Activated naive CD4-positive, alpha-beta T cell treated with anti-CD3 and anti-CD28 coated beads, Interleukin-2, amount 50 U/mL, for 72 hours (primary cell): ENCODE measurements at places on chromosomes 2 and 18. TPM values are rescaled to one million over a fixed set of nuclear protein-coding genes. Genes with fewer than 3 reads are reported as not detected.

DNA sequence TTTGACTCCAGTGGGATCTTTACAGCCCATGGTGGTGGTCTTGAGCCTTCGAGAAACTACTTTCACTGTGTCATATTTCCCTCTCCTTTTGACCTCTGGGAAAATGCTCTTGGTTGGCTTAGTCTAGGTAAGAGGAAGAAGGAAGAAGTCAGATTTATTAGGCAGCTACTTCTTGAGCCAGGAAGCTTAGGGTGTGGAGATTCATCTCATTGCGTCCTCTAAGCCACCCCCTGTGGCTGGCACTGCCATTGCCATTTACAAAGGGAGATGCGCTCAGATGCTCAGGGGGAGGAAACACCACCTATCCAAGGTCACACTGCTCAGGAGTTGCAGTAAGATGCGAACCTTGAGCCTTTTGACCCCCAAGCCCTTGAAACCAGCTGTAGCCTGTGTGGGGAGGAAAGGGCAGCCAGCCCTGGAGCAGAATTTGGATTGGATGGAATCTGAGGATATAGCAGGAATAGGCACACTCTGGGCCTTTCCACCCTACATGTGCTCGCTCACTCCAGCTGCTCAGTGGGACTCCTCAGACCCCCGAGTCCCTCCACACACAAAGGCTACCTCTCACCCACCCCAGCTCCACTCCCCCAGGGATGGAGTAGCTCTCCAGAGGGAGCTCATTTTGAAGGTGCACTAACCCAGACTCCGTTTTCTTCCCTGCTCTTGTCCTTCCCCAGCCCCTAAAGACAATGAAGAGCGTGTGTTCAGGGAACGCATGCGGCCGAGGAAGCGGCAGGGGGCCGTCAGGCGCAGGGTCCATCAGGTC lies 321.3 kb upstream of the EPAS1 start:
- no peak for DNase-seq

- DNase-seq: no peak
Observed at GRCh38 chr2:58968885-58969284, 727.8 kb upstream of the FANCL start.

The CELF4 gene
- total RNA-seq: not detected

DNA sequence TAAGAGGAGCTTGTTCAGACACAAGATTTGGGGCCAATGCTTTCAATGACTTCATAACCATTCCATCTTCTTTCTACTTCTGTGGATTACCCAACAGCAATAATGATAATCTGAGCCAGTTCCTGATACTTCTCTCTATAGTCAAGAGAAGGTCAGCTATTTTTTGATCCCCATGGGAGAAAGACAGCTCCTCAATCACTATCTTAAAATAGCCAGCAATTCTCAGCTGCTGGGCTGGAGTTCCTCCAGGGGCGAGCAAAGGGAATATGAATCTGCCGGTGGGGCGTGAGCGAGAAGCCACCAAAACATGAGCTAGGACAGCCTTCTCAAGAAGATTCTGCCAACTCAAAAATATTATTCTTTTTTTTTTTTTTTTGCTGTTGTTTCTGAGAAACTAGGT lies at the start of gene TMEM182:
TSS of gene TMEM182 (plus strand) at position 269 of the 400 bp plus-strand sequence. CDS start 187 bp downstream, outside the sequence.
- DNase-seq: no peak

The LHCGR gene
- total RNA-seq: not detected

DNA sequence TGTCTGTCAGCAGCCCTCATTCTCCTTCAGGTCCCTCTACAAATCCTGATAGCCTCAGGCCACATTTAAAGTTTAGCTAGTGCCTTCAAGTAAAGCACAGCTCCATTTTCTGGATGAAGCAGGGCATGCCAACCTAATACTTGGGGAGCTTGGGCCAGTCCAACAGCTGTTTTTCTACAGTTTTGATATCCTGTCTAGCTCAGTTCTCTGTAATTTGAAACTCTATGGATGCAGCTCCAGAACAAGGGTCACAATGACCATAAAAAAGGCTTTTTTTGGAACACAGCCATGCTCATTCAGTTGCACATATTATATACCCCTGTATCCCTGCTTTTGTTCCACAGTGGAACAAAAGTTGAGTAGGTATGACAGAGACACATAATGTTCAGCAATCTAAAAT lies 373.5 kb downstream of the SUCLG1 start:
- no peak for DNase-seq

DNA sequence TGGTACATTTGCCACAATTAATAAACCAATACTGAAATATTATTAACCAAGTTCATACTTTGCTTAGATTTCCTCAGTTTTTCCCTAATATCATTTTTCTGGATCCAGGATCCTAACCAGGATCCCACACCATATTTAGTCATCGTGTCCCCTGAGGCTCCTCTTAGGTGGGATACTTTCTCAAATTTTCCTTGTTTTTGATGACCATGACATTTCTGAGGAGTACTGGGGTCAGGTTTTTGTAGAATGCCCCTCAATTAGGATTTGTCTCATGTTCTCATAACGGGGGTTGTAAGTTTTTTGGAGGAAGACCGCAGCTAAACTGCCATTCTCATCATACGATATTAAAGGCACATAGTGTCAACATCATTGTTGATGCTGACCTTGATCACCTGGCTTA lies 15.5 kb upstream of the ERCC3 start:
- no peak for DNase-seq

GRCh38 chr2:109480486-109481195 lies 133.1 kb downstream of the SEPTIN10 start:
- no peak for DNase-seq

DNA sequence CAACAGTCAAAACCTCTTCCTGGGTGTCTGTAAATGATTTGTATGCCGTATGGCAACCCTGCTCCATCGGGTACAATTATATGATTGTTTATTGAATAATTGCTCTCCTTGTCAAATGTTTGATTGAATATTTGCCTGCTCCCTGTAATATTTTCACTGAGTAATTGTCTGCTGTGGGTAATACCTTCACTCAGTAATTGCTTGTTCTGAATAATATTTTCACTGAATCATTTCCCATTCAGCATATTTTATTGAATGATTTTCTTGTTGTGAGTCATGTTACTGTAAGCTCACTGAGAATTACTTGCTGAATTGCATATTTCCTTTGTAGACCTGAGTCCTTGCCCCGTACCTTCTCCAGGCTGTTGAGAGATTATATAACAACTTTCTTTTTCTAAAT lies 535.2 kb downstream of the METTL4 start:
- DNase-seq: no peak

DNA sequence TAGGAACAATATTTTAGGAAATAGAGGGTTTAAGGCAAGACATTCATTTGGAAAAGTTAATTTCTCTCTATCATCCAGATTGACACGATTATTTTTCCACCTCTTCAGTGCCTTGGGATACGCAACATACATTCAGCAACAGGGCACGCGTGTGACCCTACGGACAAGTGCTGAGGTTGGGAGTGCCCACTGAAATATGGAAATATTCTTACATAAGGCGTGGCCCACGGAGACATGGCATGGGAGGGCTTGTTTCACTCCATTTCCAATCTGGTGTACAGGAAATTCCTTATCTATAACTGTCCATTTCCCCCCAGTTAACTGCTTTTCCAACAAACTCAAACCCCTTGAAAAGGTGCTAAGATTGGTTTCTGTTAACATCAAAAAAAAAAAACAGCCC lies 20.9 kb upstream of the KIDINS220 start:
- no peak for DNase-seq

DNA sequence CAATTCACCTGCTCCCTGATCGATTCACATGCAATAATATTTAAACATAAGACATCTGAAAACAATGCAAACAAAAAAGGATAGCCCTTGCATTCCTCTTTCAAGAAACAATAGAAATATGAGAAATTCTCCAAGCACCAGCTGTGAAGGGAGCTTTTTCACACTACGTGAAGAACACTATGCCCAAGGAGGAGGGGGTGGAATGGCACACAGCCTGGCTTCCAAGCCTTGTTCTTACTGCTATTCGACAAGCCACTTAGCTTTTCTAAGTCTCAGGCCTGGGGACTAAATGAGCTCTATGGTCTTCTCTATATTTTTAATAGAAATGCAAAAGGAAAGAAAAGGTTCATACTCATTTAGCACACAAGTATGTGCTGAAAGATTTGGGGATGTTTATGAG lies 92.2 kb upstream of the CHRNA1 start:
- DNase-seq: no peak

The C2orf80 gene
- total RNA-seq: not detected

GRCh38 chr2:126059379-126059778 lies 596.6 kb upstream of the GYPC start:
- no peak for DNase-seq

- DNase-seq: no peak
Observed at GRCh38 chr2:216426166-216426777, 14.0 kb downstream of the SMARCAL1 start.

DNA sequence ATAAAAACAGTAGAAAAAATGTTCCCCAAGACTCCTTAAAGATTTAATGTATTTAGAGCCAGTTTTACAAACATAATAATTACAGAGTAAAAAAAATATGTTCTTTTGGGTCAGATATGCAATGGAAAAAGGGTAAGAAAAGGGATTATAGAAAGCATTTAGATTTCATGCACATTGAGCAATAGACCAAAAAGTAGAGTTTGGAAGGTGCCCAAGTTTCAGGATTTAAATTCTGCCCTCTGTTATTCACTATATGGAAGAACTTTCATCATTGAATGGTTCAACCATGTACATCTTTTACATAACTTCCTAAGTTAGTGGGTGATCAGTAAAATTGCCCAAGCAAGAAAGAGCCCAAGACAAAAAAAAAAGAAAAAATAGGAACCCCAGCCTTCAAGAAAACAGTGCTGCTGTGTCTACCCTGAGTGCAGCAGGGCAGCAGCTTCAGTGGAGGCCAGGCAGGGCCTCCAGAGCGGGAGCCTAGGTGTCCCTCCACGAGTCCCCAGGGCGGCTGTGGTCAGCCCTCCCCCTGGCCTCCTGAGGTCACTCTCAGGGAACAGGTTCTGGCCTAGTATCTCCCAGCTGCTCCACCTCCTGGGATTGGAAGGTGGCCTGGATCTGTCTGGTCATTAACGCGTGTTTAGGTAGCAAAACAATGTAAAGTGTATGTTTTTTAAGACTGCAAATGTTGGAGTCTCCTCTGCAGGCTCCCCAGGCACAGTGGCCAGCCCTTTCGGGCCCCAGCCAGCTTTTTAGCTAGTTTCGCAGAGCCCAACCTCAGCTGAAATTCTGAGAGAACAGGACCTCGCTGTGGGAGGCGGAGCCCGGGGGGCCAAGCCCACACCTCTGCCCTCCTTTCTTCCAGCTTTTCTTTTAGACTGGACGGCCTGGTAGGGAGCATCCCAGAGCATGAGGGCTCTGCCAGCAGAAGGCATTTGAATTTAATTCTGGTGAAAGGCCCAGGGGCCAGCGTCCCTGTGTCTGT lies 77.3 kb downstream of the TEX51 start:
- no peak for DNase-seq

DNA sequence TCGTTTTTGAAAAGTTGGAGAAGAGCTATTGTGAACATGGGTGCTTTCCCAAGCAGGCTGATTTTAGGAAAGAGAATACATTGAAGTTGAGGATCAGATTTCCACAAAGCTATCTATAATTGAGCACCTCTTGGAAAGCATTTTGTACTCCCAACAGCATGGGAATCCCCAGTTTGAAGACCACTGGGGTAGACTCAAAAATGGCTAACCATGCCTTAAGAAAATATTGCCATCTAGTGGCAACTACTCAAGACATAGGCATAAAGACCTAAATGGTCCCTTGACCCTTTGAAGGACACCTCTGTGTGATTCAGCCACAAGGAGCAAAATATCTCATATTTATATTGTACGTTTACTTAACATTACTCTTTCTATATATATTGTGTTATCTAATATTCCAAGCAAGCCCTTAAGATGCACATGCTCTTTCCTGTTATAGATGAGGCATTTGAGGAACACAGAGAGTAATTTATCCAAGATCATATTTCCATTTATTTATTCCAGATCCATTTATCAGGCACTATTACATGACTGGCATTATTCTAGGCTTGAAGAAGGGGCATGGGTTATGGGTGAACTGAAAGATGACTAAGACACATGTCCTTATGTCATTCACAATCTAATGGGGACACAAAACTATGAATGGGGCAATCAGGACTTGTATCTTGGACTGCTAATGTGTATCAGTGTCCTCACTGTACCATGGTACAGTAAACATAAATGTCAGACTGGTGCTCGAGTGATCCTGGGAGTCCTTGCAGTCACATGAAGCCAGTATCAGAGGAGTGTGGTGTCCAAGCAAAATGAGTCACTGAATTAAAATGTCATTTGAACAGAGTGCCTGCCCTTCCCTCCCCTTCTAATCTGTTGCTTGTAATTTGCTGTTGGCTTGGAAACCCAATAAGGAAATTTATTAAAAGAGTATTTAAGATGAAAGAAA lies 121.0 kb upstream of the XPO1 start:
- DNase-seq: no peak

GRCh38 chr2:30181176-30181575 lies 34.4 kb downstream of the YPEL5 start:
- DNase-seq: no peak
